Astrocyte (in vitro differentiated cells and primary cell): ENCODE measurements at places on chromosomes 4 and X. TPM values are rescaled to one million over a fixed set of nuclear protein-coding genes. Genes with fewer than 3 reads are reported as not detected.

LAMP2 gene
- total RNA-seq, result 146 and 161 TPM in 2 replicates

ANXA3 gene
- total RNA-seq, result 43.0 and 68.7 TPM in 2 replicates

CLCN4 gene
- 5.9 and 7.2 TPM in 2 replicates for total RNA-seq

PDGFRA gene
- total RNA-seq, result 9.2 and 12.6 TPM in 2 replicates

SYNPO2 gene
- total RNA-seq, result 4.2 and 4.7 TPM in 2 replicates

SPIN2A gene
- 1.2 TPM in 2 replicates for total RNA-seq

MMRN1 gene
- 0.17 and 0.34 TPM in 2 replicates for total RNA-seq

CT45A5 gene
- not detected in 2 replicates for total RNA-seq

CT45A6 gene
- not detected in 2 replicates for total RNA-seq

GRCh38 chr4:118224243-118224829, 128.5 kb downstream of the PRSS12 start:
- DNase-seq, result peak; percentile 53

GRCh38 chrX:49912086-49912485, 10.3 kb upstream of the CLCN5 start:
- DNase-seq, result no peak

- no peak for DNase-seq
Measured at GRCh38 chr4:119835613-119835910, 207.0 kb upstream of the PDE5A start.

- peak; percentile 90 for DNase-seq
Measured at GRCh38 chr4:87895964-87896621, 63.3 kb downstream of the MEPE start.

DNA sequence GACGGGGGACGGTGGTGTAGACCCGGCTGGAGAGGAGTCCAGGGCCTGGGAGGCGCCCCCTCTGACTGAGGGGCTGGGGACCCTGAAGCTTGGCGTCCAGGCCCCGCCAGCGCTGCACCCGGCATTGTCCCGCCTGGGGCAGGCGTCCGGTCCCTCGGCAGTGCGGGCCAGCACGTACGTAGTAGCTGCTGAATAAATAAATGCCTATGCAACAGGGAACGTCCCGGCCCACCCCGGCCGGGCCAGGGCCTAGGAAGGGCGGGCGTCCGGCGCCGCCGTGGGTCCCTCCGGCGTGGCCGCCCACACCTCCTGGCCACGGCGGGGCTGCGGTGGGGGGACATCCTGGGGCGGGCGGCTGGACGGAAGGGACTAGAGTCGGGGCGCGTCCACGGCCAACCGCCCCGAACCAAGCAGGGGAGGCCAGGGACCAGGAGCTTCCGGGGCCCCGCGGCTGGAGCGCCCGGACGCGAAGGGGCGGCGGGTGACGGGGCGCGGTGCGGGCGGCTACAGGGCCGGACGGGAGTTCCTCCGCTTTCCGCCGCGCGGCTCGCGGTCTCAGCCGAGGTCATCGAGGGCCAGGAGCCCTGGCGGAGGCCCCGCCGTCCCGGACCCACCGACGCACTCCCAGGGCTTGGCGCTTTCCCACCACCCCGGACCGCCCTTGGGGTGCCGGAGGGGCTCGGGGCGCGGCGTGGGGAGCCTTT, 886 bp upstream of the WWC2 start:
- no peak for DNase-seq

DNA sequence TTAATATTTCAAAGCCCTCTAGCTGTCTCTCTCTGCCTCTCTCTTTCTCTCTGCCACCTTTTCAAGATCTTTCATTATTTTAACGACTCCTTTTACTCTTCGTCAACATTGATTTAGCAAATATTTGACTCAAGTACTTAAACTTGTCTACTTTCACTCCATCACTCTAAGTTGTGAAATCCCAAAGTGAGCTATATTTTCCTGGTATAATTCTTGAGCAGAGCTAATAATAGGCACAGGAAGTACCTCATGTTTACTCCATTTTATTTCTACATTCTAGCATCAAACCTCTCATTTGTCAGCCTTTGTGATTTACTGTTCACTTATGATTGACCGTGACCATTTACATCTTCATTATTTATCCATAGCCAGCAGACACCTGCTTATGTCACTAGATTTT, 482.5 kb downstream of the RPA4 start:
- DNase-seq, result no peak

DNA sequence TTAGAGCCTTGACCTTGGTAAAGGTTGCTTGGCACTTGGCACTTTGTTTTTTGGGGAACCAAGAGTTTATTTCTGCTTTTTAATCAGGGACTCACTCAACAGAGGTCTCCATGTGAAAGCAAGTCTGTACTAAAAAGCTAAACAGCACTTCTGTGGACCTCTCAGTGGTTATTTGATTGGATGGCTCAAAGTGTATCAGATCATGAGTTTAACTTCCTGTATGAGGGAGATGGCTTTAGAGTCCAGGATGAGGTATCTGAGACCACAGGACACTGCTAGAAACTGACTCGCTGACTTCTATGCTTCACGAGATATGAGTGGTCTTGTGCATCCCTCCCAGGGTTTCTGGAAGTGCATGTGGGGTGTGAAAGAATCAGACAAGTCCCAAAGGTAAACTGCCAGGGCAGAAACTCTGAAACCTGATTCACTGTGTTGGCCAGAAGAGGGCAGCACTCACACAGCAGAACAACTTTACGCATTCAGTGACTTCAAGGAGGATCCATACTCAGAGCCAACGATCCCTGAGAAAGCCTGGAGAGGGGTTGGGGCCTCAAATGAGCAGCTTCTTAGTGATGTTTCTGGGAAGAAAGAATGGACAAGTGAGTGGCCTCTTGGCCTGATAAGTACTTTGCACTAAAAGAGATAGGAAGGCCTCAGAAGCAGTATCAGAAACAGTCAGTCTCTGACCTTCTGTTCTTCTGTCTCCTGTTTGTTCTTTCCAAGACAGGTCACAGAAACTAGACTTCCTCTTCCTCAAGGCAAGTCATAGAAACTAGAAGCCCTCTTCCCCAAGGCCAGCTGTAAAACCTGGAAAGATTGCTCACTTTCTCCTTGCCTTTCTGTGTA, 220.3 kb upstream of the CXCL13 start:
- DNase-seq, result peak; percentile 39

DNA sequence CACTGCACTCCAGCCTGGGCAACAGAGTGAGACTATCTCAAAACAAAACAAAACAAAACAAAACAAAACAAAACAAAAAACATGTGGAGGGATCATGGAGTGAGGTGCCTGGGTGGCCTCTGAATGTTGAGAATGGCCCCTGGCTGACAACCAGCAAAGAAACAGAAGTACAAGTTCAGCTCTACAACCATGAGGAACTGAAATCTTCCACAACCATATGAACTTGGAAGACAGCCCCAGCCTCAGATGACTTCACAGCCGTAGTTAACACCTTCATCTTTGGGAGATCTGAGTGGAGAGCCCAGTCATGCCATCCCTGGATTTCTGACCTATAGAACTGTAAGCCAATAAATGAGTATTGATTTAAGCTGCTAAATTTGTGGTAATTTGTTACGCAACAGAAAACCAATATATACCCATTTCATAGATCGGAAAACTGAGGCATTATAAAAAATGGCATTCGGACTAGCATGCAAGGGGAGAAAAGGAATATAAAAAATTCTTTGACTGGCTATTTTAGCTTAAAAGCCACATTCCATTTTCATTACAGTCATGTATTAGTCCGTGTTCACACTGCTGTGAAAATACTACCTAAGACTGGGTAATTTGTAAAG, 138.7 kb upstream of the RAPGEF2 start:
- DNase-seq, result no peak

DNA sequence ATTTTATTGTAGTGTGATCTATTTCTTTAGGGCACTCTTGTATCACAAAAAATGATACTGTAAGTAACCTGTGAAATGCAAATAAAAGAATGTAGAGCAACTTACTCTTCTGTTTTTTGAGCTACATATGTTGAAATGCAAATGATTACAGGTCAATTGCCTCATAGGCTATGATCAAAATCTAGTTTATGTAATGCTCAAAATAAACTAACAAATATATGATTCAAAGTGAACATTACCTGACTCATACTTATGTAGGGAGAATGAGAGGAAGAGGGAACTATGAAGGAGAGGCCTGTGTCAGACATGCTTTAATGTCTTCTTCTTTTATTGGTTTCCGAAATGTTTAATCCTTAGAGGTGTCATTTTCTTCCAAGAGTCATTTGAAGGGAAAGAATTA, 5.0 kb upstream of the RPS6KA3 start:
- DNase-seq, result no peak

GRCh38 chr4:125796138-125796537, 481.4 kb downstream of the FAT4 start:
- no peak for DNase-seq

- DNase-seq, result no peak
Measured at GRCh38 chr4:110172972-110173371, 25.4 kb downstream of the ELOVL6 start.

GRCh38 chr4:3789587-3789986, 23.4 kb downstream of the ADRA2C start:
- no peak for DNase-seq

DNA sequence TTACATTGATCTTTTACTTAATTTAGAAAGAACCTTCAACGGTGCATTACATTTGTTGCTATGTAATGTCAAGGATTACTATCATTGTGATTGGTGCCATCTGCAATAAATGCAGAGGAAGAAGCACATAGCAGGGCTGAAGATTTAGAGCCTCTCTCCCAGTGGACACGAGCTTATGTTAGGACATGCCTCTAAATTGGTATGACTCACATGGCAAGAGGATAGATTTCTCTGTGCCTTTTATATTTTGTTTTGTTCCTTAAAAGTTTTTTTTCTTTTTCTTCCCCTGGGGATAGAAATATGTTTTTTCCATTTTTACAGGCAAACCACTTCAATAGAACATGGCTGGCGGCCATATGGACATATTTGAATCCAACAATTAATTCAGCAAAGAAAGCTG, 205.0 kb upstream of the HAND2 start:
- DNase-seq, result no peak

DNA sequence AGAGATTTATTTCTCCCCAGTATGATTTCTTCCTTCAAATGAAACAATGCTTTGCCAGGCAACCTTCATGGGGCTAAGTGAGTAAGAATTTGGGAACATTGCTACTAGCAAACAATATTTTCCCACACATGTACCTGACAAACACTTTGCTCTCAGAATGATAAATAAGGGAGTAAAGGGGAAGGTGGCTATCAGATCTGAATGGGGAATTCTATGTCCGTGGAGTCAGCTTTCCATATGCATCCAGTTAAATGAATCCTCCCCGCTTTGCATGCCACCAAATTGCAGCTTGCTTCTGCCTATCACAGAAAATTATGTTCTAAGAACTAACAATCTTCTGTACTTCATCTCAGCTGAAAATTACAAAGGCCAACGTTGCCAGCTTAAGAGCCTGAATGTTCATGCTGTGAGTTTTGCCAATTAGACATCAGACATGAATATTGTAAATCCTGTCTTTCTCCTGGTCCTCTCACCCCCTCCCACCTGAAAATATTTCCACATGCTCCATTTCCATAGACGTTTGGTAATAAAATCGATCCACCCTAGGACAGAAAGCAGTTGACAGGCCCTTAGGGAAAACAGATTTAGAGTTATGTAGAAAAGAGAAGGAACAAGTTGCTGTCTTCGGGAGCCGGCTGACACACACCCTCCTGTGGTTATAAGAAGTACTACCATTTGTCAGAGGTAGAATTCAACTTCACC, 6.3 kb downstream of the MEPE start:
- DNase-seq, result peak; percentile 5

DNA sequence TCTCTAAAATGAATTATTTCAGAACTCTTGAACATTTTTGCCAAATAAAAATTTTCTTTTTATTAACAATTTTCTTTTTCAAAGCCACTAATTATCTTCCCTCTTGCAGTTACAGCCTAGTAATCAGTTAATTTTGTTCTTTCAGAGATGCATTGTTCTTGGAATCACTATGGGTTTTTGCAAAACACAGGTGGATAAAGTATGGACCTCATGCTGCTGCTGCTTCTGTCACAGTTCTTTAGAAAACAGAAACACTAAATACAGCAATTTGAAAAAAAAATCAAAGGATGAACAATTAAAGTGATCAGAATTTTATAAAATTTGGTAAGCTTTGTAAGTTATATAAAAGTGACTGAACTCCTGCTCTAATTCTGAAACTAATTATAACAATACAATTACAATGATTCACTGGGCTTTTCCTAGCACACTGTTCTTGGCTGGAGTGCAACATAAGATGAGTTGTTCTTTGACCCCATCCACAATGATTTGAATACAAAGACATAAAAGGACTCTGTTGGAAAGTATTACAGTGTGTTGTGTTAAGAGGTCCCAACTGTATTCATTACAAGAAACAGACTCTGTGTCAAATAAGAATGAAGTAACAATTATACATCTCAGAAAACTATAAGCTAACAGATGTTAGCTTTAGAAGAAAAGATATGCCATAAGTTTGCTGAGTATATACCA, 59.4 kb upstream of the GK2 start:
- peak; percentile 23 for DNase-seq

GRCh38 chr4:171639540-171639939, 173.7 kb upstream of the GALNTL6 start:
- no peak for DNase-seq
